ENCODE measurements at places on chromosomes 11 and 22. TPM values are rescaled to one million over a fixed set of nuclear protein-coding genes. Genes with fewer than 3 reads are reported as not detected.
A peak's percentile ranks its signal among the peaks of the same experiment; 100 is the strongest.

- H3K4me3 ChIP-seq: no peak overlapping the region
- no peaks in the 10 kb centered on the region for H3K27me3 ChIP-seq
- DNase-seq: no peak
- H3K36me3 ChIP-seq: no peaks in the 10 kb centered on the region
- H3K27ac ChIP-seq: no peak overlapping the region
Observed at GRCh38 chr11:96145163-96145585, 197.8 kb downstream of the MAML2 start.

The PATE4 gene
- total RNA-seq: not detected

- H3K4me1 ChIP-seq: peaks cover 13% of the 10 kb centered on the region
- H3K27me3 ChIP-seq: no peaks in the 10 kb centered on the region
- no peak for DNase-seq
- no peaks in the 10 kb centered on the region for H3K36me3 ChIP-seq
- H3K4me3 ChIP-seq: no peak overlapping the region
- H3K27ac ChIP-seq: no peak overlapping the region
Observed at GRCh38 chr11:44244639-44245310, 65.2 kb downstream of the ALX4 start.

The GALNT18 gene
- total RNA-seq: 3.6 TPM

- no peaks in the 10 kb centered on the region for H3K27me3 ChIP-seq
- DNase-seq: peak; percentile 8
- no peak overlapping the region for H3K27ac ChIP-seq
- H3K4me1 ChIP-seq: no peaks in the 10 kb centered on the region
- H3K36me3 ChIP-seq: no peaks in the 10 kb centered on the region
Observed at GRCh38 chr11:48880021-48880441, 103.7 kb downstream of the TRIM51G start.

GRCh38 chr11:125483592-125483991 is 12.5 kb downstream of the FEZ1 start:
- DNase-seq: no peak
- no peaks in the 10 kb centered on the region for H3K36me3 ChIP-seq
- H3K4me1 ChIP-seq: no peaks in the 10 kb centered on the region

GRCh38 chr11:69841859-69842698 is 22.9 kb upstream of the FGF3 start:
- DNase-seq: peak; percentile 2
- H3K4me1 ChIP-seq: no peaks in the 10 kb centered on the region
- H3K36me3 ChIP-seq: no peaks in the 10 kb centered on the region
- H3K27me3 ChIP-seq: no peaks in the 10 kb centered on the region

The EMID1 gene
- total RNA-seq: 8.5 TPM

The CCDC89 gene
- 5.5 TPM for total RNA-seq

- no peaks in the 10 kb centered on the region for H3K36me3 ChIP-seq
- no peak overlapping the region for H3K4me3 ChIP-seq
- H3K27me3 ChIP-seq: no peaks in the 10 kb centered on the region
- DNase-seq: no peak
- no peaks in the 10 kb centered on the region for H3K4me1 ChIP-seq
Observed at GRCh38 chr11:133810766-133811165, 34.5 kb downstream of the SPATA19 start.

- H3K4me3 ChIP-seq: no peak within 1 kb of the TSS
- H3K4me1 ChIP-seq: peaks cover 11% of the 10 kb centered on the region
- no peaks in the 10 kb centered on the region for H3K36me3 ChIP-seq
- no peak within 1 kb of the TSS for H3K27ac ChIP-seq
Observed at GRCh38 chr22:17562906-17563870, at the start of gene SLC25A18. Gene SLC25A18 (plus strand): TSS chr22:17563498. CDS start chr22:17579945, 16,447 bp downstream.

DNA sequence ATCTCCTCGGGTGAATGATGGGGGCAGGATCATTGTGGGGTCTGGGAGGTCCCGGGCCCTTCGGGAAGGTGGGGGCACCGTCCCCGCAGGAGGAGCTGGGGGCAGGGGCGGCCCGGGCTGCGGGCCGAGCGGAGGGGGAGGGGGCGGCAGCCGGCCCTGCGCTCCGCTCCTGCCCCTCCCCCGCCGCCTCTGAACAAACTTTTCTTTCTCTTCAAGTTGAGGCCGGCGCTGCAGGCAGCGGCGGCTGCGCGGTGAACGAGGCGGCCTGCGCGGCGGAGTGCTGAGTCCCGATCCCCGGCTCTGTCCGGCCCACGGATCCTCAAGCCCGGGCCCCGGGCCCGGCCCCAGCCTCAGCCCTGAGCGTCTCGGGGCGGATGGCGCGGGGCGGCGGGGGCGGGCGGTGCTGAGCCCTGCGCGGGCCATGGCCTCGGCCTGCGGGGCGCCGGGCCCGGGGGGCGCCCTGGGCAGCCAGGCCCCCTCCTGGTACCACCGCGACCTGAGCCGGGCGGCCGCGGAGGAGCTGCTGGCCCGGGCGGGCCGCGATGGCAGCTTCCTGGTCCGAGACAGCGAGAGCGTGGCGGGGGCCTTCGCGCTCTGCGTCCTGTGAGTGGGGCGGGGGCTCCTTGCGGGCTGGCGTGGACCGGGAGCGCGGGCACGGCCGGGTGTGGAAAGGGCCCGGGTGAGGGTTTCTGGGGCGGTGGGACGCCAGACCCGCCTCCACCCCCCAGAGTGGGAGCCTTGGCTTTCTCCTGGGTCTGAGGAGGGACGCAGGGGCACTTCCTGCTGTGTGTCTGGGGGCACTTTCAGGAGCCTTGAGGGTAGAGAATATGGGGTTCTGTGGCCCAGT is at the start of gene INPPL1:
TSS of gene INPPL1 (plus strand) at position 204 of the 847 bp plus-strand sequence. CDS start at position 422, 218 bp downstream.
- no peaks in the 10 kb centered on the region for H3K27me3 ChIP-seq
- H3K36me3 ChIP-seq: no peaks in the 10 kb centered on the region
- H3K4me1 ChIP-seq: peaks cover 10% of the 10 kb centered on the region
- DNase-seq: peak; percentile 81

- no peak overlapping the region for H3K27ac ChIP-seq
- no peaks in the 10 kb centered on the region for H3K36me3 ChIP-seq
- no peak overlapping the region for H3K4me3 ChIP-seq
- no peaks in the 10 kb centered on the region for H3K27me3 ChIP-seq
- DNase-seq: no peak
- no peaks in the 10 kb centered on the region for H3K4me1 ChIP-seq
Observed at GRCh38 chr11:70612459-70613141, 214.3 kb downstream of the CTTN start.

DNA sequence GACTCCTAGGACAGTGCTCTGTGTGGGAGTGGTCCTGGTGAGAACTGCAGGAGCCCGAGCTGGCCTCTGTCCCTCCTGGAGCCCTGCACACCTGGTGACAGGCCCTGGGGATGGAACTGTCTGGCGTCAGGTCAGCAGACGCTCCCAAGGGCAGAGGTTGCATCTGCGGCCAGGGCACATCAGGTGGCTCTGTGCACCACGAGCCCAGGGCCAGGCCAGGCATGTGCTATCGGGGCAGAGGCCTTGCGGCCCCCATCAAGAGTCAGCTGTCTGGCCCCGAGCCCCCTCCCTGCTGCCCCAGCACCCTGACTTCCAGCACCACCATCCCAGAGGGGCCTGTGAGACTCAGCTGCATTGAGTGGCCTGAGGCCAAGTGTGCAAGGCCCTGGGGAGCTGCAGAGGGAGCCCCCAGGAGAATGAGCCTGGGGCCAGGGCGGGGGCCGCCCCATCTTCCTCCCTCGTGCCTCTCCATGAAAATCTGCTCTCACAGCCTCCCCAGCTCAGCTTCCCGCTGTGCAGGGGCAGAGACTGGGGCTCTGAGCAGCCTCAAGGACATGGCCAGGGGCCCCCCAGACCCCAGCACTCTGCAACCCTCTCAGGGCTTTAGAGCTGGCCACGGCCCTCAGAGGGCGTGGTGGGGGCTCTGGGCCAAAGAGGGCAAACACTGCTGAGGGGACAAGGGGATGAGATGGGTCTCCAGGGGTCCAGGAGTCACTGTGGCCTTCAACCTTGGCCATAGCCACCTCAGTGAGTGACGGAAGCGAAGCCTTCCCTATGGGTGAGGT is 56.4 kb downstream of the RTL6 start:
- H3K27ac ChIP-seq: no peak overlapping the region
- H3K4me3 ChIP-seq: no peak overlapping the region
- H3K27me3 ChIP-seq: no peaks in the 10 kb centered on the region
- no peaks in the 10 kb centered on the region for H3K36me3 ChIP-seq

The DRICH1 gene
- 1.3 TPM for total RNA-seq

The KCNJ1 gene
- total RNA-seq: not detected

- H3K27me3 ChIP-seq: no peaks in the 10 kb centered on the region
- H3K27ac ChIP-seq: no peak overlapping the region
- no peak for DNase-seq
- H3K4me3 ChIP-seq: no peak overlapping the region
- no peaks in the 10 kb centered on the region for H3K4me1 ChIP-seq
Observed at GRCh38 chr11:117670443-117670842, 126.6 kb downstream of the DSCAML1 start.

GRCh38 chr11:16191212-16191867 is 165.0 kb downstream of the SOX6 start:
- no peaks in the 10 kb centered on the region for H3K27me3 ChIP-seq
- DNase-seq: no peak
- no peaks in the 10 kb centered on the region for H3K4me1 ChIP-seq
- no peak overlapping the region for H3K4me3 ChIP-seq
- H3K27ac ChIP-seq: no peak overlapping the region

GRCh38 chr11:57458410-57459163 is 1.7 kb upstream of the RTN4RL2 start:
- H3K36me3 ChIP-seq: no peaks in the 10 kb centered on the region
- peak; percentile 36 for DNase-seq
- H3K27ac ChIP-seq: no peak overlapping the region
- peaks cover 9% of the 10 kb centered on the region for H3K4me1 ChIP-seq

GRCh38 chr11:3971756-3972404 is 116.4 kb downstream of the STIM1 start:
- H3K27ac ChIP-seq: no peak overlapping the region
- H3K36me3 ChIP-seq: no peaks in the 10 kb centered on the region
- no peak overlapping the region for H3K4me3 ChIP-seq
- no peak for DNase-seq

- DNase-seq: no peak
- no peak overlapping the region for H3K4me3 ChIP-seq
- no peak overlapping the region for H3K27ac ChIP-seq
Observed at GRCh38 chr22:40289991-40290459, 56.3 kb upstream of the ADSL start.

GRCh38 chr11:72441752-72442207 is 7.4 kb upstream of the CLPB start:
- DNase-seq: no peak
- no peak overlapping the region for H3K27ac ChIP-seq
- no peaks in the 10 kb centered on the region for H3K27me3 ChIP-seq
- H3K4me3 ChIP-seq: no peak overlapping the region

DNA sequence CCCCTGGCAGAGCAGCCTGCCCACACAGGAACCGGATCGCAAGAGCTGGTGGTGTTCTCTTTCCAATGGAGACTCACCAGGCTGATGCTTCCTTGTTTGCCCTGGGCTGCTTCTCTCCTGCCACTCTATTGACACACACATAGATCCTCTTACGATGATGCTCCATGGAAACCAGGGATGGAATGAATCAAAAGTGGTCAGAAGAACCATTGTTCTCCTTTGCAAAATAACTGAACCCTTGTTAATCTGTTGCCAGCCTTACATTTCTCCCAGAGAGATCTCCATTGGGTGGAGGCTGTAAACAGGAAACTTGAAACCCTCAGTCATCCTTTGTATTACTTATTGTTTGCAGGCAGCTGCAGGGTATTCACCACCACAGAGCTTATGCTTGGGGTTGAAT is 24.6 kb upstream of the LDLRAD3 start:
- DNase-seq: no peak
- no peaks in the 10 kb centered on the region for H3K27me3 ChIP-seq
- H3K36me3 ChIP-seq: no peaks in the 10 kb centered on the region
- no peaks in the 10 kb centered on the region for H3K4me1 ChIP-seq

DNA sequence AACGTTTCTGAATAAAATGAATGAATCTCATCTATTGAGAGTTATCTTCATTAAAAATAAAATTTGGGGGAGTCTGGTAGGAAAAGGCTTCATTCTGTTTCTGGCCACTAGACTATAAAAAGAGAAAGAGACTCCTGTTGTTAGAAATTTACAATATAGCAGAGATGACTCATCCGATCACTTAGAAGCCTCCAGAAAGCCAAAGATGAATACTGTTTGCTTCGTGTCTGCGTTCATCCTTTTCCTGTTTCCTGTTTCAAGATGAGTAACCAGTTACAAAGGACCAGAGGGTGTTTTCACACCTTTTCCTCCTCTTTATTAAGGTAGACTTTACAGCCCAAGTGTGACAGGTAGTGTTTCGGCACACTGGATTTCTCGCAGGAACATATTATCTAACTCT is 1120.7 kb downstream of the LRRC4C start:
- no peak overlapping the region for H3K27ac ChIP-seq
- H3K4me1 ChIP-seq: no peaks in the 10 kb centered on the region
- no peaks in the 10 kb centered on the region for H3K27me3 ChIP-seq
- no peak for DNase-seq
- no peak overlapping the region for H3K4me3 ChIP-seq
- H3K36me3 ChIP-seq: no peaks in the 10 kb centered on the region

DNA sequence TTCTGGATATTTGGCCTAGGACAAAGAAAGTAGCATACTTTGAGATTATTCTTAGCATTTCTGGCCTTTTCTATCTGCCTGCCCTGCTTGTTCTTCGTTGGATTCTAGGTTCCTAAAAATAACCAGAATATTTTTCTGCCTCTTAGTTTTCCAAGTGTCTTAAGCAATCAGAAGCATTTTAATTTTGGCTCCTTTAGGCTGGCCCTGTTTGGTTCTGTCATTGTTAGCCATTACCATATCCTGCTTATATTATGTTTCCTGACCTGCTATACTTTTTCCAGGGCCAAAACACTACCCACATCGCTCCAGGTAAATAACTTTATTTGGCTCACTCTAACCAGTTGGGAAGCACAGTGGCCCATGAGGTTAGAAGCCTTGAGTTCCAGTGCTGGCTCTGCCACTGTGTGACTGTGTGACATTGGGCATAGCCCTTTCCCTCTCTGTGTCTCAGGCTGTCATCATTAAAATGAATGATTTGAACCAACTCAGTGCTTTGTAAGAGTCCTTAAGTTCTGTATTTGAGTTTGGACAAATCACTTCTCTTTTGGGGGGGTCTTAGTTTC is 91.1 kb downstream of the STIM1 start:
- H3K27ac ChIP-seq: peak overlapping the region; percentile 68
- DNase-seq: no peak
- no peaks in the 10 kb centered on the region for H3K36me3 ChIP-seq
- H3K4me1 ChIP-seq: peaks cover 41% of the 10 kb centered on the region
- H3K27me3 ChIP-seq: no peaks in the 10 kb centered on the region
